Stimulated activated CD4-positive, alpha-beta T cell treated with anti-CD3 and anti-CD28 coated beads, Interleukin-2, amount 100 ng/mL, for 48 hours (primary cell): ENCODE measurements at places on chromosomes 12 and 14.

DNA sequence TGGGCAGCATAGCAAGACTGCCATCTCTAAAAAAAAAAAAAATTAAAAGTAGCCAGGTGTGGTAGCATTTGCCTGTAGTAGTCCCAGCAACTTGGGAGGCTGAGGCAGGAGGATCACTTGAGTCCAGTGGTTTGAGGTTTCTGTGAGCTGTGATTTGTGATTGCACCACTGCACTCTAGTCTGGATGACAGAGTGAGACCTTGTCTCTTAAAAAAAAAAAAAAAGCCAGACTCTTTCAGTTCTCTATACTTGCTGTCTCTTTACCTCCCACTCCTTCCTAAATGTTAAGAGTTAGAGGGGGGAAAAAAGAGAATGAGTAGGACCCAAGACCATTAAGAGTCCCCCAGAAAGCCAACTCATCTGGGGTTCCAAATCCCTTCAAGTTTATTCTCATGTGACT is 17.8 kb downstream of the EIF2S1 start:
- no peak for DNase-seq

GRCh38 chr12:123066384-123066710 is 84.5 kb downstream of the PITPNM2 start:
- no peak for DNase-seq

DNA sequence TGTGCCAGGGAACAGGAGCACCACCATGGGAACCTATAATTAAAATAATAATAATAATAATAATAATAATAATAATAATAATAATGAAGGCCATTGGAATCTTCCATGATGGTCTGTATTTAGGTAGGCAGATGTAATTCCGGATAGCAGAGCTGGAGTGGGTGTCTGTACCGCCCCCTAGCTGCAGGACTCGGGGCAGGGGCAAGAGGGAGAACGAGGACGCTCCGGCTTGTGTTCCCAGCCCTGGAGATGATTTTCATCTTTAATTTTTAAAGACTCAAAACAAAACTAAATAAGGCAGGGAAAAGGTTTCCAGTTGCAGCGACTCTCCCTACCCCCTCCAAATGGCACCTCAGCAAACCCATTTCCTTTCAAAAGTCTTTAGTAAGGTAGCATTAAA is 501.1 kb downstream of the VRK1 start:
- DNase-seq = no peak

- no peak for DNase-seq
Observed at GRCh38 chr14:54709867-54710266, 142.9 kb downstream of the SAMD4A start.

DNA sequence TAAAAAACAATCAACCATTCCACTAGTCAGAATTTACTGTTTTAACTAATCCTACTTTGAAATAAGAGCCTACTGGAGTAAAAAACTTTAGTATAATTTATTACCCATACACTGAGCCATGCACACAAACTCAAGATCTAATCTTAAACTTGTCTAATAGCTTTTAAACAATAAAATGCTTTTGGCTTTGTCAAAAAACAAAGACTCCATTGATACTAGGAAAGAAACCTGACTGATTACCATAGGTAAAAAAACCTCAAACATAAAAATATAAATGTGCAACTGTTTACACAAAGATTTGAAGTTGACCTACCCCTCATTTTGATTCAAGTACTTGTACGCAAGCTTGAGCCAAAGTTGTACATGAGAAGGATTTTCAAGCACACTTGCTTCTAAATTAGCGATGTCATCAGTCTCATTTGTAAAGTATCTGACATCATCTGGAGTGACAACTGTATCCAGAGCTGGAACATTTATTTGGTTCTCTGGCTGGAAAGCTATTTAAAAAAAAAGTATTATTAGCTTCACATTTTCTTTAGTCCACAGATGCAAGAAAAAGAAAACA is 36.1 kb downstream of the ZFC3H1 start:
- no peak for DNase-seq

DNA sequence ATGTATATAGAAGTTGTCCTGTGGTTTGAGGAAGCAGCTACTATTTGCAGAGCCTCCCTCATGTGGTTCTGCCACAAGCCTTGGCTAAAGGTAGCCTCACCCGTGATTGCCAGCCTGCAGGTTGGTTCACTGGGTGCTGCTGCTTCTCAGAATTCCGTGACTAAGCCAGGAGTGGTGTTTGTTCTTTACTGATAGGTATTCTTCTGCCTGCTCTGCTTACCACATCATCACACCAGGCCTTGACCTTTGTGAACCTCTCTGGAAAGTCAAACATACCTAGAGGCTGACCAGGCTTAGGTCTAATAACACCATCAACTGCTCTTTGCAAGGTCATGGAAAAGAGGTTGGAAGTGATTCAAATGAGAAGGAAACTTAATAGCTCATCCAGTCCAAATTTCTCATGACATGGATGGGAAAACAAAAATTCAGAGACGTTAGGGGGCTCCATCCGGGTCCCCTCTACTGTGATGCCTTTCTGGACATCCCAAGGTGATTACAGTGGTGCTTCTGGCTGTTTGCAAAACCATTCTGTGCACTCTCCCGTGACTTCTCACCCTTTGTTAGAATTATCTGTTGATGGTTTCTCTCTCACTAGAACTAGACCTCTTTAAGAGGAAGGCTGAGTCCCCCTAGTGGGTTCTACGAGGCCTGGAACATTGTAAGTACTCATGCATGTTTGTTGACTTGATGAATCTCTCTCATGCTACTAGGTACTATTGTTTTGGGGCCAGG is 8.5 kb upstream of the SOCS2 start:
- no peak for DNase-seq

DNA sequence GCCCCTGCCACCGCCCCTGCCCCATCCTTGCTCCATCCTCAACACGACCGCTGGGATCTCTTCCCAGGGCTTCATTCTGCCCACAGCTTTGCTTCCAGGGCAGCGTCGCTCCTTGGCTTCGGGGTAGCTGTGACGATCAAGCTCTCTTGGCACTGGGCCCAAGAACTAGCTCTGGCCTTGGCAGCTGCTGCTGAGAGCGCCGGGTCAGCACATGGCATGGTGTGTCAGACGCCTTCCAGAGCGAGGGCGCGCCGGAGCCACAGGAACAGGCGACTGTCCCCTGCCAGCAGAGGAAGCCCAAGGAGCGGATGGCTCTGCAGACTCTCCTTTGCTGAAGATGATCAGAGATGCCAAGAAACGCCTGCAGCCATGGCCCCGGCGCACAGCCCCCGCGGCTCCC is 15.9 kb downstream of the RAB35 start:
- no peak for DNase-seq

DNA sequence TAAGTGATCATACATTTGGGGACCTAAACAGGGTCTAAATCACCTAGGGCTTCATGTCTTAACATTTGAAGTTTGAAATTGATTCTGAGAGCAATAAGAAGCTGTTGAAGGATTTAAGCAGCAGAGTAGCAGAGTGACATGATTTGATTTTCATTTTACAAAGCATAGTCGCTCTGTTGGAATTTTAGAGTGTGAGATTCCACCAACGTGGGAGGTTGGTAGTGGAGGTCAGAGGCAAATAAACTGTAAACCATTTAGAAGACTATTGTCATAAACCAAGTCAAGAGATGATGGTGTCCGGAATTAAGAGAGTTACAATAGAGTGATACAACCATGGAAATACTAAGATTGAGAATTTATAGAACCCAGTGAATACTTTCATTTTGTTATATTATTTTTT is 52.7 kb upstream of the ZDHHC17 start:
- DNase-seq = no peak

DNA sequence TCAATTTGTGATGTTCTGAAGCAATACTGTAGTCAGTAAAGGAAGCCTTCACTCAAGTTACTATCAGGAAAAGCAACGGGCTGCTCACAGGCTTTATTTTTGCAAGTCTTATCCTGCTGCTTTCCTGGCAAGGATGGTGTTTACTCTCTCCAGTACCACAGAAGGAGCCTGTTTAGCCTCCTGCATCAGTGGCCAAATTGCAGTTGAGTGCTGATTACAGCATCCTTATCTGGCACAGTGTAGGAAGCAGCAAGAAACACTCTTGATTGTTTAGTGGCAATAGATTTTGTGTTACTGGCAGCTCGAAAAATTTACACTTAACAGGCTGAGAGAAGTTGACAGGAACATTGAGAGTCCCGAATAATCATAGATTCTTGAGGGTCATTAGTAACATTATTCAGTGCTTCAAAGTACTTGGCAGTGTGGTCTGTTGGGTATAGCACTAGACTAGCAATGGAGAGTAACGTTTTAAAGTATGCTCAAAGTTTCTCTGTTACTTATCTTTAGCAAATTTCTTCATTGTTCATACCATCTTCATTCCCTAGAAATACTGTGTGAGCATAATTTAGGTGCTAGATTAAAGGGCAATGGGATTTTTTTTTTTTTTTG is 11.7 kb downstream of the TULP3 start:
- no peak for DNase-seq

DNA sequence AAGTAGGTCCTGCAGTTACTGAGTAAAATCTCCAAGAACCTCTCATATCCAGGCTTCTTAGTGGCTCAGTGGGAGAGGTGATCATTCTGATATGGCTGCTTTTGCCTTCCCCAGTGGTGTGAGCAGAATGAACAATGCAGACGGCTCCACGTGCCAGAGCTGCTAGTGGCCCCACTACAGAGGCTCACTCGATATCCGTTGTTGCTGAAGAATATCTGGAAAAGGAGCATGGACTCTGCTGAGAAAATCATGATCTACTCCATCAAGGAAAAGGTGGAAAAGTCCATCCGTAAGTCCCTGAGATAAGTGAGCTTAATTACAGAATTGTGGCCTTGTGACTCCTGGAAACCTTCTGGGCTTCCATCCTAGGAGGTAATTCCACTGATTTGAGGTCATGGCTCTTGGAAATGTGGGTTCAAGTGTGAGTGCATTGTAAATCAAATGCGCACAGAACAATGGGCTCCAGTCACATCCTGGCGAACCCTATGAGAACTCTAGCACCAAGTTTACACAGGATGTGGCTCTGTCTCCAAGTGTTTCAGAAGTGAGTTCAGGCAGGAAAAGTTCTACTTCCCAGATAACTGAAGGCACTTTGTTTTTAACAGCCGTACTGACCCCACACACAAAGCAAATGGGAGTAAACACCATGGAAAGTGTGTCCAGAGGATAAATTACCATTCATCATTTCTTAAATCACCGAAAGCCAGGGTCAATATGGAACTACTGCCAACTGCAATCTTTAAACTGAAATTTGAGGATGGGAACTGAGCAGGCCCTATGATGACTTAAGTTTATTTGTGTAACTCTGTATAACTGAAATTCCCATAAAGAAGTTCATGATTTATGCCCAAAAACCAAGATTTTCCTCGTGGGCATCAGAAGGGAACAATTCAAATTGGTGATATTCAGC is 51.4 kb downstream of the PLEKHG7 start:
- no peak for DNase-seq

GRCh38 chr14:88983755-88984154 is 159.3 kb downstream of the TTC8 start:
- DNase-seq = no peak

DNA sequence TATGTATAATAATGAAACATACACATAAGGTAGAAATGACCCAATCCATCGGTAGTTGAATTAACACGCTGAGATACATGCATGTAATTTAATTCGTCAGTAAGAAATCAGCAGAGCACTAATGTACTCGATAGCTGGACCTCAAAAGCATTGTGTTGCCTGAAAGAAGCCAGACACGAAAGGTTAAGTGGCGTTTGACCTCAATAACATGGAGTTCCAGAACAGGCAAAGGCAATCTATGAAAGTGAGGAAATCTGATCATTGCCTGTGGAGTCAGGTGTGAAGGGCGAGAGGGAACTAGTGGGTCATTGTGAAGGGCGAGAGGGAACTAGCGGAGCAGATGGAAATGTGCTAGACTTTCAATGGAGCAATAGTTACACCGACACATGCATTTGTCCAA is 970.4 kb upstream of the TMEM132C start:
- no peak for DNase-seq

DNA sequence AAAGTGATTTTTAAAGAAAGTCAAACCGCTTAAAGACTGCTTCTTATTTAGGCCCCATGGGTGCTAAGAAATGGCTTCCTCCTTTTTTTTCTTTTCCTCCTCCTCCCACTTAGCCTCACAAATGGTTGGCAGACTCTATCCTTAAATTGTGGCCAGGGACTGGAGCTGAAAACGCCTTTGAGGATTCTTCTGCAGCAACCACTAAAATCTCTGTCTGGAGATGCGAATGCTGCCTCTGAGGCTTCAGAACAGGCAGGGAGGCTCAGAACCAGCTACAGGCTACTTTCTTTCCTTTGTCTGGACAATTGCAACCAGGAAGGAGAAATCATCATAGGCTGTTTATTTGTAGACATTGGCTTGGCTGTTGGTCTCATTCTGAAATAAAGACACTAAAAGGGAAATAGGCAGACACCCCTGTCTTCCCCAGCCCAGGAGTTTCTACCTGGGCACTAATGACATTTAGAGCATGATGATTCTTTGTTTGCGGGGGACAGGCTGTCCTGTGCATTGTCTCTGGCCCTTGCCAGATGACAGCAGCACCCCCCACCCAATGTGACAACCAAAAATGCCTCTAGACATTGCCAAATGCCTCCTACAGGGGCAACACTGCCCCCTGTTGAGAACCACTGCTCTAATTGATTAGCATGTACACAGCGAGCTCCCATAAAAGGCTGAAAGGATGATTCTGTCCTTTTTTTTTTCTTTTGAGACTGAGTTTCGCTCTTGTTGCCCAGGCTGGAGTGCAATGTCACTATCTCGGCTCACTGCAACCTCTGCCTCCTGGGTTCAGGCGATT is 50.3 kb downstream of the MAP1LC3B2 start:
- DNase-seq = peak; percentile 12

GRCh38 chr12:52977170-52977569 is 28.3 kb downstream of the KRT18 start:
- no peak for DNase-seq

- no peak for DNase-seq
Observed at GRCh38 chr12:59046763-59047534, 126.6 kb upstream of the LRIG3 start.

DNA sequence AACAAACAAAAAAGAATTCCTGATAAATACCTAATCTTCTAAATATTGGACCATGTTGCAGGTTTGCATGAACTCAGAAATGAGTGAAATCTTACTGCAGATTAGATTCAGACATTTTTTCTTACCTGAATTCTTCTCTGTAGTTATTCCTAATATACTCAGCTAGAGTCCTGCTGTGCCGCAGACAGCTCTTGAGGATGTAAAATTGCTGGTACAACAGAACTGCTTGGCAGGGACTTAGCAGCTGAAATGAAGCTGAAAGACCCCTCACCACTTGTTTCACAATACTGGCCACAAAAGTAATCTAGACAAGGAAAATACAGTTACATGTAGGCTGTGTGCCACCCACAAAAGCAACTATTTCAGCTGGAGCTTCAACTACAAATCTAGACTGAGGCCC is 48.3 kb upstream of the KICS2 start:
- DNase-seq = no peak

- no peak for DNase-seq
Observed at GRCh38 chr12:115017346-115017745, 333.4 kb upstream of the TBX3 start.

GRCh38 chr14:20855652-20856291 is 35.4 kb upstream of the RNASE3 start:
- peak; percentile 16 for DNase-seq

GRCh38 chr12:13444076-13444475 is 247.6 kb downstream of the EMP1 start:
- no peak for DNase-seq
